ENCODE measurements at places on chromosomes 6 and 20.

- no peak for DNase-seq
Measured at GRCh38 chr6:119195848-119196247, 117.4 kb upstream of the FAM184A start.

- DNase-seq, result no peak
Measured at GRCh38 chr6:63816982-63817436, 181.4 kb downstream of the PHF3 start.

- no peak for DNase-seq
Measured at GRCh38 chr6:71326611-71327010, 38.0 kb downstream of the OGFRL1 start.

DNA sequence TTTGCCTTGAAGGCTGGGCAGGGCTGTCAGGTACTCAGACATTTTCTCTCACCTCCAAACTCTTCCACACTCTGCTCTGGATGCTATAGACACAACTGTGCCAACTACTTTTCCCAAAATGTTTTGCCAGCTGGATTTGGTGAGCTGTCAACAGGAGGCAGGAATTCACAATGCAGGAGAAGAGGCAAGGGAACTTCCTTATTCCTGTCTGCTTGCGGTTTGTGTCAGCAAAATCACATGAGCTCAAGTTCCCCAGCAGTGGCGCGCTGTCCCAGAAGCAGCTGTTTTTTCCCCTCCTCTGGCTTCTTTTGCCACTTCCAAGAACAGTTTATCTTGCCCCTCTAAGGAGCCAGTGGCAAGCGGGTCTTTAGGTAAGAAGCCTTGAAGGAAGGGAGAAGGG lies 608.2 kb downstream of the PRKN start:
- no peak for DNase-seq

GRCh38 chr20:24950128-24950835 lies 1.2 kb downstream of the CST7 start:
- no peak for DNase-seq

- DNase-seq, result no peak
Measured at GRCh38 chr20:43384101-43384940, 73.4 kb upstream of the SRSF6 start.

DNA sequence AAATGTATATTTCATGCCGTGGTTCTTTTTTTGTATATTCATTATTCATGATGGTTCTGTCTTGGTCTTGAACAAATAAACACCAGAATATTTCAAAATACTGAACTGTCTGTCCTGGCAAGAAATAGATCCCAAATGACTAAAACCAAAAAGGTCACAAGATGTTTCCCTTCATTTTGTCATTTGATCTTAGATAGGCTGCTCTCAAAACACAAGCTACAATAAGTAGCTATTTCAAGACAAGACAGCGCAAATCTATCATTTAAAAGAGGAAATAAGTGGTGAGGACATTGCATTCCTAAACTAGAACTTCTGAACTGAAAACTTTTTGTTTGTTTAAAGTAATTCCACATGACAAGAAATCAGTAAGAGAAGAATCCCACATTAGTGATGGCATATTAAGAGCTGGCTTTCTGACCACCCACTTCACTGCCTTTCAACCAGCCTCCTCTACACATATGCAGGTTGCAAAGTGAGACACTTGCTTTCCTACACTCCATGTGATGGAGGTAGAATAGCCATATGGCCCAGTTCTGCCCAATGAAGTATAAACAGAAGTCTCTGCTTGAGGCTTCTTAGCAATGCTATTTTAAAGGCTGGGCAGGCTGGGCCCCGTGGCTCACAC lies 54.4 kb upstream of the CCDC28A start:
- DNase-seq, result no peak

DNA sequence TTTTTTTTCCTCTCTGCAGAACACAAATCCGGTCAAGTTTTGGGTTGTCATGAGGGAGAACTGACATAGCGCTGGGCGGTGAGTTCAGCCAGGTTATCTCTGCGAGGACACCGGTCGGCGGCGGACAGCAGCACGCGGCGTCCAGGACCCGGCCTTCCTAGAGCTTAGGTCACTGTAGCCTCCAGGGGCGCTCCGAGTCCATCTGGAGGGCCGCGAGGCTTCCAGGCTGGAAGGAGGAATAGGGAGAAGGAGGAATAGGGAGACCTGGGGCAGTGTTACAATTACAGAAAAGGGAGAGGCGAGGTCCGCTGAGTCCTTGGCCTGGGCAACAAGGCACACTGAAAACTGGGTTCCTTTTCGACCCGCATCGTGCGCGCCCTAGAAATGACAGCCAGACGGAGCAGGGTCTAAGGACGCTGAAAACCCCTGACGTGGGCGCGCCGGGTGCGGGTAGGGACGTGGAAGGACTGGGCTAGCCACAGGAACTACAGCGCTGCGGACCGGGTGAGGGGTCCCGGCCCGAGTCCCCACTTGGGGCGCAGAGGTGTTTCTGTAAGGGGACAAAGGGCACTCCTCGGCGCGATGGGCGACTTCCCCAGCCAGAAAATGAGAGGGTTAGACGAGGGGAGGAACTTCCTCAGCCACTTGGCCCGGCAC lies 536 bp upstream of the FNDC1 start:
- no peak for DNase-seq

- no peak for DNase-seq
Measured at GRCh38 chr6:83711958-83712357, 3.1 kb upstream of the SNAP91 start.

DNA sequence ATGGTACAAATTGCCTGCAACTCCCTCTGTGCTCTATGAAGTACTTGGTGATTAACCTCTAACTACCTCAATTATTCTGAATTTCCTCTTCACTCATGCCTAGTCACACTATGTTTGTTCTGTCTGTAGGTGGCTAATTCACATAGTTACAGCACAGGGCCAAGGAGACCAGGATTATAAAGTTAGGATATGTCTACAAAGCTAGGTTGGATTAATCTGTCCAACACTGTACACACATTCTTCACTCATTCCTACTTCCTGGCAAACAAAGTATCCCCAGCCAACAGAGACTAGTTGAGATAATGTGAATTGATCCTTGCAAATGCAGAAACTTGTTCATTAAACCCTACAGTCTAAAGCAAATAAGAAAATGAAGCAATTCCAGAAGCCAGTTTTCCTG lies 269.8 kb downstream of the HACE1 start:
- no peak for DNase-seq

DNA sequence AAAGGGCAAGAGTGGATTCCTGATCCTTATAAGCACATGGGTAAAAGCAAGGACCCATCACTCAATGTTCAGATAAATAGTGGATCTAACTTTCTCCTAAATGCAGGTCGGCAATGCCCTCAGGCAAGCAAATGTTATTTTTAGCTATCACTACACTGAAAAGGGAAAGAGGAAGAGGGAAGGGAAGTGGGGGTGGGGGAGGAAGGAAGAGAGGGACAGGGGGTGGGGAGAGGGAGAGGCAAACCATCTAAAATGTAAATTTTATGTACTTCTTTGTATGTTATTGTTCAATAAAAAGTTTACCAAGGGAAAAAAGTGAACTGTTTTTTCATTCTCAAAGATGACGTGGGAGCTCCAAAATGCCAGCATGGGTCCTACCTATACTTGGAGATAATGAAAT lies 44.2 kb downstream of the CHD6 start:
- no peak for DNase-seq

GRCh38 chr6:13272131-13273046 lies 55.9 kb downstream of the TBC1D7 start:
- DNase-seq, result no peak

GRCh38 chr6:31513456-31514165 lies 15.2 kb upstream of the MCCD1 start:
- no peak for DNase-seq

GRCh38 chr6:143980921-143981320 lies 27.1 kb downstream of the PLAGL1 start:
- no peak for DNase-seq

DNA sequence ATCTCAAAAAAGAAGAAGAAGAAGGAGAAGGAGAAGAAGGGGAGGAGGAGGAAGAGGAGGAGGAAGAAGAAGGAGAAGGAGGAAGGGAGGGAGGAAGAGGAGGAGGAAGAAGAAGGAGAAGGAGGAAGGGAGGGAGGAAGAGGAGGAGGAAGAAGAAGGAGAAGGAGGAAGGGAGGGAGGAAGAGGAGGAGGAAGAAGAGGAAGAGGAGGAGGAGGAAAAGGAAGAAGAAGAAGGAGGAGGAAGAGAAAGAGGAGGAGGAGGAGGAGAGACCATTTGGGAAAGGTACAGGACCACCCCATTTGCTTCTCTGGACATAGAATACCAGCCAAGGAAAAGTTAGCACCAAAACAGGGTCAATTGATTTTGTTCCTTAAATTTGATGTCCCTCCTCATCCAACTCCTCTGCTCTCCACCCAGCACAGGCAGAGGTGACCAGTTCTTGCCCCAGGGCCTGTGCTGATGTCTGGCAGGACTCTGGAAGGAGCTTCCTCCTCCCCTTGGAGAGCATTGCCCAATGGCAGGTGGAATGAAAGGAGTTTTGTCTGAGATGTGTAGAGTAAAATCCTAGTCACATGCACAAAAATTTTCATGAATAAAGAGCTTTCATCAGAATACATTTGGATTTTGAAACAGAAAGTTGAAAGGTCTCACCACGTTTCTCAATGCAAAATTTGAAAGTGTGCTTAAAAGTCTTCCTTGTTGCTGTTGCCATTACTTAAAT lies 182.9 kb downstream of the LY86 start:
- no peak for DNase-seq

GRCh38 chr6:73290435-73290834 lies 27.4 kb upstream of the KHDC1 start:
- no peak for DNase-seq

DNA sequence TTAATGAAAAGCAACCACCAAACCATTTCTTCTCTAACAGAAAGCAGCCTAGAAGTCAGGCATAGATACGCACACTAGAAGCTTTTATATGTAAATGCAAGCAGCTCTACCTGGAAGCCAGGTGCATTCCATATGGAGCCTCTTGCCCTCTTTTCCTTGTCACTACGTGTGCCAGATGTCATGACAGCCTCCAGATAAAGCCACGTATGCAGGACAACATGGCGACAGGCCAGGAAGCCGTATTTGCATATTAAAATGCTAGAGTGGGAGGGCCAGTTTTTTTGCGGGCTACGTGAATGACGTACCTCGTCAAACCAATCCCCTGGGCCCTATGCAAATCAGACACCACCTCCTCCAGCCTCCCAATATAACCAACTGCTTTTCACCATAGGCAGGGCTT lies 308.1 kb upstream of the SPTLC3 start:
- no peak for DNase-seq

GRCh38 chr20:38437796-38438195 lies 2.7 kb upstream of the SNHG17 start:
- no peak for DNase-seq

- DNase-seq, result no peak
Measured at GRCh38 chr6:4848382-4849068, 72.3 kb downstream of the CDYL start.

DNA sequence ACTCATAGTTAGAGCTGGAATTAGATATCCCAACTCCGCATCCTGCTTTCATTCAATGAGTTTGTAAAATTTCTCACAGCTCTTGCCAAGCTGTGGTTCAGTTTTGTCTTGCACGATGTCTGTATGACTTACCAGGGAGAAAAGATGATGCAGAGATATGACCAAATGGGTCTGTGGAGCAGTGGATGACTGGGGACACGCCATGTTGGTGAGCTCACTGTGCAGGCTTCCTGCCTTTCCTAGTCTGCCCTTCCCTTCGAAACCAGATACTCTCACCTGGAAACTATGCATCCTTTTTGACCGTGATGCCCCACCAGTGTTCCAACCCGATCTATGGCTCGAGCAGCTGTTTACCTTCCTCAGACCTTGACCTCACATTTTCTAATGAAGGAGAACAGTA lies 262.7 kb upstream of the BMP2 start:
- no peak for DNase-seq

DNA sequence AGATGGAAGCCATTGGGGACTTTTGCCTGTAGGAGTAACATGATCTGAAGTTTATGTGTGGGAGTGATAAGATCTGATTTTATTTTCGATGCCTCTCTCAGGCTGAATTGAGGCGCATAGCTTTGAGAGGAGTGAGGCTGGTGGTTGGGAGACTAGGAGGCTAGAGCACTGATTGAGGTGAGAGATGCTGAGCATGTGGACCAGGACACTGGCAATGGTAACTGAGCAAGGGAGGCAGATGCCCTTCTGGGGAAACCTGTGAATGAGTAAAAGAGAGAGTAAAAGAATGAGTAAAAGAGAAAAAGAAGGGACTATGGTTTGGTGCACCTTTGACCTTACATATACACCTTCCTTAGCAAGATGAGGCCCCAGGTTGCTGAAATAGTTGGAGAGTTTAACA lies 3.0 kb downstream of the RRP36 start:
- DNase-seq, result no peak

- no peak for DNase-seq
Measured at GRCh38 chr6:112266331-112266730, 12.0 kb upstream of the LAMA4 start.

DNA sequence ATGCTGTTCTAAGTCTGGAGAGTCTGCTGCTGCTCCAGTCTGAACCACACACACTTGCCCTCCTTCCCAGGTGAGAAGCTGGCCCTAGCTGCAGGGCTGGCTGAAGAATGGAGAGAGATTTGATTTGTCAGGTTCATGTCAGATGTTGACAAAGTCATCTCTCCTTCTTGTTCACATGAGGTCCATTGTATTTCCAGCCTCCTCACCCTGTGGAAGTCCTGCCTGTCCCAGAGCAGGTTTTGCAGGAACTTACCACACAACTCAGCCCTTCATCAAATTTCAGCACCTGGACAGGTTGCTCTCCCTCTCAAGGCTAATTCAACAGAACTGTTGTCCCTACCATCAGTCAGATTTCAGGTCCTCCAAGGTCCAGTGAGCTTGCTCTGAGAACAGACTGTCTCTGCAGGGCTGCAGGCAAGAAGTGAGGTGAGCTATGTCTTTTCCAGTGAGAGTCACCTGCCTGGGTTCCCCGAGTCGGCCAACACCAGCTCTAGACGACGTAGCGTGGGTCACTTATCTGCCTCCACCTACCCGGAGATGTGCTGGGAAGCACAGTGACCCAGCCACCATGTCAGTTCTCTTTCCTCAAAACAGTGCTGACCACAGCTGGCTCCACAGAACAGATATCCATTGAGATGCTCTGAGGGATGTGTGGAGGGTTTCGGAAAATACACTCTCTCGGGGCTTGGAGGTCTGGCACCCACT lies 58.0 kb upstream of the CD93 start:
- DNase-seq, result no peak

DNA sequence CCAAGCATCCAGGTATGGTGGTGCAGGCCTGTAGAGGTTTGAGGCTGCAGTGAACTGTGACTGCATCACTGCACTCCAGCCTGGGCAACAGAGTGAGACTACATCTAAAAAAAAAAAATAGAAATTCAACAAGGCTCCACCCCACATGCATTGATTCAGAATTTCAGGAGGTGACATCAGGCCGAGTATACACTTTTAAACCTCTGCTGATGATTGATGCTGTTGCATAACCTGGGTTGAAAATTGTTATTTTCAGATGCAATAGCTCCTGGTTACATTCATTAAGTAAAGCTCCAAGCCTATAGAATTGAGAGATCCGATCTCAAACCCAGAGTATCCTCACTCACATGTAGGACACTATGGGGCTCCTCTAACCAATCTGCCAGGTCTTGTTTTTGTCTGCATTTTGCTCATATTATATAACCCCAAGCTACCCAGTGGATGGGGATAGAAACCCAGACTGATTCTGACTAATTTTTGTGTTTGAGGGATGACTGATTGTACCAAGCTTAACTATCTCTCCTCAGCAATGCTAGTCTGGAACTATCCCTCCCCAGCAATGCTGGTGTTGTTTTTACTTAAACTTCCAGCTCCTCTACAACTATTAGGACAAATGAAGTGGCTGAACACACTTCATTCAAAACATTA lies 123.5 kb upstream of the PREP start:
- DNase-seq, result no peak

- no peak for DNase-seq
Measured at GRCh38 chr20:1721687-1722512, 64.3 kb upstream of the SIRPG start.

All from T follicular helper cell (primary cell).